ENCODE measurements at places on chromosomes 2 and 18. TPM values are rescaled to one million over a fixed set of nuclear protein-coding genes. Genes with fewer than 3 reads are reported as not detected.

TUBB8B gene
- total RNA-seq, result 0.17 TPM

HOXD12 gene
- not detected for total RNA-seq

EN1 gene
- total RNA-seq, result not detected

KCNJ13 gene
- total RNA-seq, result not detected

LRRTM1 gene
- 0.37 TPM for total RNA-seq

SERPINB11 gene
- total RNA-seq, result not detected

SRD5A2 gene
- 0.04 TPM for total RNA-seq

CCBE1 gene
- total RNA-seq, result 1.3 TPM

ZDBF2 gene
- total RNA-seq, result 10.1 TPM

IFIH1 gene
- 0.55 TPM for total RNA-seq

IL1RL2 gene
- total RNA-seq, result not detected

CHPF gene
- total RNA-seq, result 113 TPM

ST6GAL2 gene
- total RNA-seq, result 13.1 TPM

ATL2 gene
- total RNA-seq, result 119 TPM

CFC1 gene
- total RNA-seq, result 0.52 TPM

GBX2 gene
- total RNA-seq, result 24.4 TPM

NIF3L1 gene
- 73.9 TPM for total RNA-seq

GAL3ST2 gene
- not detected for total RNA-seq

L3MBTL4 gene
- total RNA-seq, result 0.59 TPM

COL3A1 gene
- not detected for total RNA-seq

TSPYL6 gene
- not detected for total RNA-seq

PTH2R gene
- 0.03 TPM for total RNA-seq

DOK6 gene
- total RNA-seq, result 2.5 TPM

DNAH7 gene
- total RNA-seq, result under 0.01 TPM

RFTN2 gene
- total RNA-seq, result 3.4 TPM

IL36RN gene
- total RNA-seq, result not detected

GYPC gene
- total RNA-seq, result 92.9 TPM

SELENOI gene
- 31.0 TPM for total RNA-seq

TRIM43 gene
- not detected for total RNA-seq

C1QL2 gene
- total RNA-seq, result 0.28 TPM

TTC21B gene
- 22.5 TPM for total RNA-seq

EFR3B gene
- total RNA-seq, result 3.3 TPM

QPCT gene
- 1.1 TPM for total RNA-seq

ONECUT2 gene
- 0.89 TPM for total RNA-seq

NFATC1 gene
- total RNA-seq, result 14.1 TPM

CPO gene
- 2.4 TPM for total RNA-seq

CREG2 gene
- total RNA-seq, result 0.03 TPM

GKN1 gene
- not detected for total RNA-seq

MYCN gene
- total RNA-seq, result 48.4 TPM

CDKL4 gene
- 0.41 TPM for total RNA-seq

ANKRD30BL gene
- total RNA-seq, result not detected

SLC4A5 gene
- 0.90 TPM for total RNA-seq

CYRIA gene
- total RNA-seq, result 1.7 TPM

CCDC74B gene
- 7.4 TPM for total RNA-seq

ABHD1 gene
- total RNA-seq, result not detected

TCF7L1 gene
- total RNA-seq, result 9.9 TPM
